ENCODE measurements at places on chromosomes 5 and 9. TPM values are rescaled to one million over a fixed set of nuclear protein-coding genes. Genes with fewer than 3 reads are reported as not detected.
A peak's percentile ranks its signal among the peaks of the same experiment; 100 is the strongest.

GLRA1 gene
- total RNA-seq: not detected

CDH12 gene
- not detected for total RNA-seq

GRCh38 chr9:34985311-34985899, 4.1 kb upstream of the DNAJB5 start:
- H3K4me1 ChIP-seq: peaks cover 9% of the 10 kb centered on the region
- H3K27me3 ChIP-seq: no peaks in the 10 kb centered on the region
- H3K27ac ChIP-seq: no peak overlapping the region
- no peaks in the 10 kb centered on the region for H3K36me3 ChIP-seq
- DNase-seq: no peak

DNA sequence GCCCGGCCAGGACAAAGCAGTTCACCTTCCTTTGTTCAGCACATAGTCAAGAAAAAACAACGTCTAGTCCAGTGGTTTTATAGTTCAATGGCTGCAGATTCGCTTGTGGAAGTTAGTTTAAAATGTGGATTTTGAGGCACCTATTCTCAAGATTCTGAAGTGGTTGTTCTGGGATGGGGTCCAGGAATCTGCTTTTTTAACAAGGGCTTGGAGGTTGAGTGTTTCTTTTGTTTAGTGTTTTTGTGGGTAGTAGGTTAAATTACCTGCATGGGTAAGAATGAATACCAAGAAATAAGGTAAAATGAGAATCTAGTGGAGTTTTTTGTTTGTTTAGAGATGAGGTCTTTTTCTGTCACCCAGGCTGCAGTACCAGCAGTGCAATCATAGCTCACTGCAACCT, 28.4 kb upstream of the NADK2 start:
- H3K36me3 ChIP-seq: no peaks in the 10 kb centered on the region
- H3K27ac ChIP-seq: no peak overlapping the region
- H3K4me1 ChIP-seq: peaks cover 10% of the 10 kb centered on the region
- H3K4me3 ChIP-seq: no peak overlapping the region
- no peaks in the 10 kb centered on the region for H3K27me3 ChIP-seq
- DNase-seq: no peak

GRCh38 chr9:89411759-89412158, 86.2 kb downstream of the SEMA4D start:
- H3K36me3 ChIP-seq: no peaks in the 10 kb centered on the region
- peaks cover 6% of the 10 kb centered on the region for H3K4me1 ChIP-seq
- no peak for DNase-seq
- H3K4me3 ChIP-seq: no peak overlapping the region
- no peak overlapping the region for H3K27ac ChIP-seq
- H3K27me3 ChIP-seq: no peaks in the 10 kb centered on the region

DNA sequence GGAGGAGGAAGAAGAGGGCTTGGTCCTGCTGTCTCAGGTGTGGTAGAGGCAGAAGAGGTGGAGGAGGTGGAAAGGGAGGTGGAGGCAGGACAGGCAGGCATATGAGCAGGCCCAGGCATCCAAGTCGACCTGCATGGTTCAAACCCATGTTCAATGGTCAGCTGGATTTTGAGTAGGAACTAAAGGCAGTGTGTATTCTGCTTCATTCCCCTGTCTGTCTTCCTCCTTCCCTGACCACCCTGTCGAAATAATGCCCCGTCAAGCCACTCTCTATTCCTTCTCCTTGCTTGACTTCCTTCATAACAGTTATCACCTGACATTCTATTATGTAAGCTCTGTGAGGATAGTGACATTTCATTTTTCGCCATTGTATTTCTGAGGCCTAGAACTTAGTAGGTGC, 34.8 kb downstream of the ATP6V0E1 start:
- H3K4me1 ChIP-seq: peaks cover 59% of the 10 kb centered on the region
- peaks cover 24% of the 10 kb centered on the region for H3K36me3 ChIP-seq
- no peak overlapping the region for H3K4me3 ChIP-seq
- DNase-seq: peak; percentile 26

GRCh38 chr9:105320568-105320967, 76.1 kb downstream of the SLC44A1 start:
- H3K4me1 ChIP-seq: no peaks in the 10 kb centered on the region
- H3K36me3 ChIP-seq: no peaks in the 10 kb centered on the region
- H3K27ac ChIP-seq: no peak overlapping the region
- no peak for DNase-seq
- no peaks in the 10 kb centered on the region for H3K27me3 ChIP-seq

DNA sequence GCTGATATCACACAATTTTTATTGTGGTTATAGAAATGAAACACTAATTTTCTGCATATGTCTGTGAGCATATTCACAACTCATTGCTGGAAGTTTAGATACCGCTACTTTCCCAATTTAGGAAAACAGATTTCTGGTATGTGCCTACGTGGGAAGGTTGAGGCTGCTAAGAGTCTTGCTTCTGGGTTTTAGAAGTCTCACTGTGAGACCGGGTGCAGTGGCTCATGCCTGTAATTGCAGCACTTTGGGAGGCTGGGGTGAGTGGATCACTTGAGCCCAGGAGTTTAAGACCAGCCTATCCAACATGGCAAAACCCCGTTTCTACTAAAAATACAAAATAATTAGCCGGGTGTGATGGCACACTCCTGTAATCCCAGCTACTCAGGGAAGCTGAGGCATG, 39.6 kb downstream of the UBAP1 start:
- H3K27ac ChIP-seq: no peak overlapping the region
- peaks cover 4% of the 10 kb centered on the region for H3K4me1 ChIP-seq
- H3K4me3 ChIP-seq: no peak overlapping the region
- no peak for DNase-seq
- no peaks in the 10 kb centered on the region for H3K36me3 ChIP-seq
- H3K27me3 ChIP-seq: no peaks in the 10 kb centered on the region

GRCh38 chr5:161190778-161191177, 338.8 kb upstream of the ATP10B start:
- DNase-seq: no peak
- no peak overlapping the region for H3K4me3 ChIP-seq

GRCh38 chr5:172594867-172595466, 46.1 kb upstream of the NEURL1B start:
- DNase-seq: no peak
- no peak overlapping the region for H3K27ac ChIP-seq
- no peaks in the 10 kb centered on the region for H3K36me3 ChIP-seq
- H3K4me1 ChIP-seq: peaks cover 14% of the 10 kb centered on the region

- no peak overlapping the region for H3K27ac ChIP-seq
- H3K4me1 ChIP-seq: no peaks in the 10 kb centered on the region
- no peaks in the 10 kb centered on the region for H3K27me3 ChIP-seq
- H3K4me3 ChIP-seq: no peak overlapping the region
Measured at GRCh38 chr9:30522486-30522885, 1862.0 kb upstream of the ACO1 start.
